Fibroblast of the aortic adventitia (primary cell): ENCODE measurements at places on chromosomes 13 and 19.

DNA sequence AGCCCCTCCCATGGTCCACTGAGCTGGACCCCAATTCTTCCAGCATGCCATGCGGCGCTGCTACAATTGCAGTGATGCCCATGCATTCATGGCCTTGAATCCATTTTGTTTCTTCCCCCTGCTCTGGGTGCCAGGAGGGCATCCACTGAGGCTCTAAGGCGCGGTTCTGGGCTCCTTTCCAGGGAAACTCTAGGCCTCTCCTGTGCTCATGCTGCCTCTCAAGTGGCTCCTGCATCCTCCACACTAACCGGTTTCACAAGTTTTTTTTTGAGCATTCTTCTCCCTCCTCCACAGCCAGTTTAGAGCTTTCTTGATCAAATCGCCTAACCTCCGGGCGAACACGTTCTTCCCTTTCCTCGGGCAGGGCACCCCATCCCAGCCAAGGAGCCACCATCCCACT lies 69.1 kb upstream of the FLT1 start:
- no peak for DNase-seq

DNA sequence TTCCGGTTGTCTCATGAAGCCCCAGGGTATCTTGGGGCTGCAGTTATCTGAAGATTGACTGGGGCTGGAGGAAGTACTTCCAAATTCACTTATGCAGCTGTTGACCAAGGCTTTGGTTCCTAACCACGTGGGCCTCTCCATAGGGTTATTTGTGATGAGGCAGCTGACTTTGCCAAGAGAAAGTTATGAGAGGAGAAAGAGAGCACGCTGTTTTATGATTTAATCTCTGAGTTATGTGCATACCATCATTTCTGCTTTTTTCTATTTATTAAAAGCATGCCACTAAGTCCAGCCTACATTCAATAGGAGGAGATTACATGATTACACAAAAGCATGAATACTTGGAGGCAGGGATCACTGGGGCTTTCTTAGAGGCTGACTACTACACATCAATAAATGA lies 215.5 kb downstream of the NHLRC3 start:
- peak; percentile 19 for DNase-seq

- no peak for DNase-seq
These were observed 23.4 kb upstream of the CEACAM21 start for GRCh38 chr19:41552558-41552957.

GRCh38 chr13:66807251-66807650 lies 422.9 kb downstream of the PCDH9 start:
- no peak for DNase-seq

- DNase-seq, result no peak
These were observed 32.9 kb upstream of the FEM1A start for GRCh38 chr19:4758659-4759058.

DNA sequence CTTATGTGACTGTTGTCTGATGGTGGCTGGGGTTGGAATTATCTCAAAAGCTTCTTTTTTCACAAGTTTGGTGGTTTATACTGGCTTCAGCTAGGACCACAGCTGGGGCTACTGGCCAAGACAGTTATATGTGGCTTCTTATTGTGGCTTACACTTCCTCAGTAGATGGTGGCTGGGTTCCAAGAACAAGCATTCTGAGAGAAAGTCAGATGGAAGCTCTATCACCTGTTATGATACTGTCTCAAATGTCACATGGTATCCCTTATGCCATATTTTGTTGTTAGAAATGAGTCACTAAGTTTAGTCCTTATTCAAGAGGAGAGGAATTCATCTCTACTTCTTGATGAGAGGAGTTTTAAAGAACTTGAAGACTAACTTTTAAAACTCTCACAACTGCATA lies 41.6 kb downstream of the NDFIP2 start:
- peak; percentile 41 for DNase-seq

DNA sequence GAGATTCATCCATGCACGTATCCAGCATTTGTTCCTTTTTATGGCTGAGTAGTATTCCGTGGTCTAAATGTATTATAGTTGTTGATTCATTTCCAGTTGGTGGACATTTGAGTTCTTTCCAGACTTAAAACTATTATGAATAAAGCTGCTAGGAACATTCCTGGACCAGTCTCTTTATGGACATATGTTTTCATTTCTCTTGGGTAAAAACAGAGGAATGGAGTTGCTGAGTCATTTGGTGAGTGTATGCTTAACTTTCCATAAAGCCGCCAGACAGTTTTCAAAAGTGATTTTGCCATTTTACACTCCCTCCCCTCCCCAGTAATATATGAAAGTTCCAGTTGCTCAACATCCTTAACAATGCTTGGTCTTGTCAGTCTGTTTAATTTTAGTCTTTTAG lies 116.4 kb downstream of the TSHZ3 start:
- peak; percentile 98 for DNase-seq

- no peak for DNase-seq
These were observed 94.0 kb downstream of the PTPRS start for GRCh38 chr19:5246554-5247155.

GRCh38 chr13:75762955-75763354 lies 126.8 kb downstream of the LMO7 start:
- DNase-seq, result no peak

GRCh38 chr13:99356262-99357091 lies 49.3 kb upstream of the GPR183 start:
- peak; percentile 72 for DNase-seq

GRCh38 chr19:46537136-46538097 lies 41.8 kb upstream of the PNMA8B start:
- peak; percentile 45 for DNase-seq

GRCh38 chr13:47326061-47326460 lies 429.2 kb upstream of the HTR2A start:
- peak; percentile 60 for DNase-seq

- no peak for DNase-seq
These were observed 69.9 kb downstream of the GPC5 start for GRCh38 chr13:91468301-91468700.

DNA sequence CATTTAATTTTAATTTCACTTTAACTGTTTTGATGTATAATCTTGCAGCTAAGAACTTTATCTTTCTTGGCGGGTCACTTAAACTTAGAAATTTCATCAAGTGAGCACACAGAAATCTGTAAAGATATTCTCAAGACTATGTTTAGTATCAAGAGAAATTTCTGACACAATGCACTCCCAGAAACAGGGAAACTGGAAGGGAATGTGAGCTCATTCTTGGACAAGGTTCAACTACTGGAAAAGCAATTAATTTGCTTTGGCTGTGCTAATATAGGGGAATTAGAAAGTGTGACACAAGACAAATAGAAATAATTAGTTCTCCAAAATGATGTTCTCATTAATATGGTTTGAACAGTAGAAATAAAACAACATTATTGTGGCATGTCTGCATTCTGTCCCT lies 402.3 kb downstream of the DACH1 start:
- no peak for DNase-seq

GRCh38 chr19:46984077-46985010 lies 35.3 kb upstream of the NPAS1 start:
- peak; percentile 74 for DNase-seq

DNA sequence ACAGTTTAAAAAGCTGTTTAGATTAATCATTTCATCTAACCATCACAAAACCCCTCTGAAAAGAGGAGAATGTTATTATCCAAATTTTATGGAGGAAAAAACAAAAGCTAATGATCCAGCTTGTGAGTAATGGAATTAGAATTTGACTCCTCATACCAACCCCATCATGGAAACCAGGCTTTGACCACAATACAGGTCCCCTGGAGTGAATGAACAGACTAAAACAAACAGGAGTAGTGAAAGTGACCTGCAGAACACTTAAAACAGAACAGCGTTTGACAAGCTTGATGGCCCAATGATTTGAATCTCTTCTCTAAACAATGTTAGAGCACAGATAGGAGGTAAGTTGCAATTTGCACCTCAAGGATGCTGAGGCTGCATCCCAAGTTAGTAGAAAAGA lies 230.0 kb downstream of the DCT start:
- peak; percentile 78 for DNase-seq

- no peak for DNase-seq
These were observed 233.5 kb downstream of the ITGBL1 start for GRCh38 chr13:101686003-101686402.

- DNase-seq, result no peak
These were observed 67.3 kb downstream of the ATP11A start for GRCh38 chr13:112756967-112757758.

DNA sequence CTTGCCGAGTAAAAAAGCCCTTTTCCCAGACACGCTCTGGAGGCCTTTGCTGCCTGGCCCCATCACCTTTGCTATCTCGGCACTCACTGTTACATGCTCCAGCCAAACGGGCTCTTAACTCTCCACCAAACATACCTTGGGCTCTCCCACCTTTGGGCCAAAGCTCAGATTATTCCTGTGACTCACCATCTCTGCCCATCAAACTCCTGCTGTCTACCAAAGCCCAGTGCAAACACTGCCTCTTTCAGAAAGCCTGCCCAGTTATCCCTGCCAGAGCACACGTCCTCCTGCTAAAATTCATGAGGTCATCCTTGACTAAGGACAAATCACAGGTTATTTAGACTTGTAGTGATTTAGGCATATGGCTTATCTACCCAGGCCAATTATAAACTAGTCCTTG lies 48.1 kb upstream of the SERPINE3 start:
- peak; percentile 78 for DNase-seq

DNA sequence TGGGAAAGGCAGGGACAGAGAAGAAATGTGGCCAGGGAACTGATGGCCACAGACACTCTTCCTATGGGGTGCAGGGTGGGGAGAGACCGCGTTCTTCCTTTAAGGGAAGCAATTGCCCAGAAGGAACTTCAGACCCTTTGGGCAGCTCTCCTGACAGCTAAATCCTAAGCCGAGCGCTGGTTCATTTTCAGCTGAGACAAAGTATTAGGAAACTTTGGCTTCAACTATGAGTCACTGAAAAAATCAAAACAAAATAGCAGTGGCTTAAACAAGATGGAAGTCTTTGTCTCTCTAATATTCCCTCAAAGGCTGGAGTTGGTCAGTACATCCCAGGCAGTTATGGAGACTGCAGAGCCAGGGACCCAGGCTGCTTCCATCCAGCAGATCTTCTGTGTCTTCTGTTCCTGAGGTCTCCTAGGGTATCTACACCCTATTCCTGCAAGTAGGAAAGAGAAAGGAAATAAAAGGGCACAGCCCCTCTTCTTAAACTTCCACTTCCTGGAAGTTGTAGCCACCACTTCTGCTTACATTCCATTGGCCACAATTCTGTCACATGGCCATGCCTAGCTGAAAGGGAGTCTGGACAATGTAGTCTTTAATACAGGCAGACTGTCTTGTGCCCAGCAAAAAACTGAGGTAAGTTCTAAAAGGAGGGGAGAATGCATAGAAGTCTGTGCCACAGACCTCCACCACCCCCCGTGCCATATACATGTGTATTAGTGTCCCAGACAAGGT lies 163.5 kb downstream of the KATNAL1 start:
- DNase-seq, result peak; percentile 74

DNA sequence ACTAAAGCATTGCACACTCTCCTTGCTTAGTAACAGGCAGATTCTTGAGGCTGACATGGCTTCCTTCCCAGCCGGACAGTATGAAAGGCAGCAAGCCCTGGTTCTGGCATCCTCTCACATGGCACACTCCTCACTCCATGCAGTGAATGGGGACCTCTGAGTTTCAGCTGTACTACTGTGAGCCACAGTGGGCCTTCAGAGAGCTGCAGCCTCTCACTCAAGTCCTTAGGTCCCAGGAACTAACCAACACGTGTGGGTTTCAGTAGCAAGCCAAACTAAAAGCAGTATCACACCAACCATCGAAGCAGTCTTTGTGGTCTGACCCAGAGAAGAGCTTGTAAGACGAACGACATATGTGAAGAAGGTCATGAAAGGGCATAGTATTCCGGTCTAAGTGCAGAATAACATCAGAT lies 128.2 kb downstream of the TBC1D4 start:
- DNase-seq, result peak; percentile 45

GRCh38 chr19:44753932-44754749 lies 5.6 kb downstream of the BCL3 start:
- peak; percentile 92 for DNase-seq

DNA sequence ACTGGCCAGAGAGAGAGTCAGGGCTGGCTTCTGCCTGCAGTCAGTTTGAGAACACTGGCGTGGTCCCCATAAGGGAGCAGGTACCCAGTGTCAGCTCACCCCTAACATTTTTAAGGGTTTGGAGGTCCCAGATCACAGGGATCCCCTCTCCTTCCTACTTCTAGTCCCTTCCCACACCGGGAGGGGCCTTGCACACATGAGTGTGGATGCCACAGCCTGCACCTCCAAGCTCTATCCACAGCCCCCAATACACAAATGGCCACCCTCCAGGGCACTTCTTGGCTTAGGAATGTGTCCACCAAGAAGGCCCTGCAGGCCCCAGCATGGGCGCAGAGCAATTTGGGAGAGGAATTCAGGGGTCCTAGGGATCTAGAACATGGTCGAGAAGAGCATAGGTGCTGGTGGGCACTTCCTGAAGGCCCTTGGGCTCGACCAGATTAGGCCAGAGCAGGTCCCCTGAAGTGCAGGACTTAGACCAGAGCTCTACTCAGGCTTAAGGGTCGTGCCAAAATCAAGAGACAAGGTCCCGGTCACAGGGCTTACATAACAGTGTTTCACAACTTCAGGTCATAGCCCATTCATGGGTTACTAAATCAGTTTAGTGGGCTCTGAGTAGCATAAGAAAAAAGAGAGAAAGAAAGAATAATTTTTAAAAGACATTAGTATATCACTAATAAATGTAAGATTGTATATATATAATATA lies 16.0 kb downstream of the FXYD5 start:
- DNase-seq, result peak; percentile 25

- no peak for DNase-seq
These were observed 16.5 kb downstream of the SLC5A5 start for GRCh38 chr19:17888260-17888659.

DNA sequence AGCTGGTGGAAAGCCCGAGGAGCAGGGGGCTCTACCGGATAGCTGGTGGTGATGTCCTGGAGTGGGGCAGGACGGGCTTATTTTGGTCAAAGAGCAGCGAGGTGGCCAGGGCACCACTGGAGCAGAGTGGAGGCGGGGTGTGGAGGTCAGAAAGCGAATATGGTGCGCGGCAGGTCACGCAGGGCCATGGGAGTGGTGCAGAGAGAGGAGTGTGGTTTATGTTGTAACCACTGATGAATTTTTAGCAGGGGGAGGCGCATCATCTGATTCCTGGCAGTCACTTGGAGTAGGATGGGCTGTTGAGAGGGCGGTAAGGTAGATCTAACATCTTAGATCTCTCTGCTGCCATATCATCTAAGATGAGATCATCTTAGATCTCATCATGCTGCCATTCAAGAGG lies 1.4 kb upstream of the ZNF414 start:
- no peak for DNase-seq

DNA sequence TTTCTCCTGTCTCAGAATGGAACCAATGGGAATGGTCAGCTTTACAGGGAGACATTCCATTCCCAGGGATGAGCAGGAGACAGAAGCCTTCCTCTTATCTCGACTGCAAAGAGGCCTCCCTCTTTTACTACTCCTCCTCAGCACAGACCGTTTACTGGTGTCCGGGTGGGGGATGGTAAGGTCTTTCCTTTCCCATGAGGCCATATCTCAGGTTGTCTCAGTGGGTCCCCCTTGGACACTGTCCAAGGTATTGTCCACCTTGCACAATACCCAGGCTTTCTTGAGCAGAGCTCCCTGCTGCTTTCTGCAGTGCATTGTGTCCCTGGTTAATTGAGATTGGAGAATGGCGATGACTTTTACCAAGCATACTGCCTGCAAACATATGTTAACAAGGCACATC lies 7.5 kb upstream of the ZNF808 start:
- DNase-seq, result no peak
